ENCODE measurements at places on chromosomes 5 and 9.

DNA sequence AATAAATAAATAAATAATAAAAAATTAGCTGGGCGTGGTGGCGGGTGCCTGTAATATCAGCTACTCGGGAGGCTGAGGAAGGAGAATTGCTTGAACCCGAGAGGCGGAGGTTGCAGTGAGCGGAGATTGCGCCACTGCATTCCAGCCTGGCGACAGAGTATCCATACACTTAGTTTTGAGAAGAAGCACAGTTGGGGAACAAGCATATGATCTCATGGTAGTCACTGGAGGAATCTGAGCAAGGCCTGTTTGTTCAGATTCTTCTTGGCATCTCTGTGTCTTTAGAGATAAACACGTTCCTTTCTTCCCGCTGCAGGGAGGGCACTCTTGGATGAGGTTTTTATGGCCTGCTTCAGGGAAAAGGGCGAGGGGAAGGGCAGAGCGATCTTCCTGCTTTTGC is 15.6 kb upstream of the DENND1A start:
- DNase-seq, result no peak

GRCh38 chr9:111271047-111271446 is 59.0 kb downstream of the OR2K2 start:
- DNase-seq, result no peak

GRCh38 chr9:7363777-7364477 is 435.7 kb downstream of the DMAC1 start:
- no peak for DNase-seq

- DNase-seq, result no peak
Observed at GRCh38 chr9:121281614-121282276, 13.8 kb downstream of the GSN start.

- no peak for DNase-seq
Observed at GRCh38 chr5:170268884-170269283, 28.7 kb downstream of the LCP2 start.

DNA sequence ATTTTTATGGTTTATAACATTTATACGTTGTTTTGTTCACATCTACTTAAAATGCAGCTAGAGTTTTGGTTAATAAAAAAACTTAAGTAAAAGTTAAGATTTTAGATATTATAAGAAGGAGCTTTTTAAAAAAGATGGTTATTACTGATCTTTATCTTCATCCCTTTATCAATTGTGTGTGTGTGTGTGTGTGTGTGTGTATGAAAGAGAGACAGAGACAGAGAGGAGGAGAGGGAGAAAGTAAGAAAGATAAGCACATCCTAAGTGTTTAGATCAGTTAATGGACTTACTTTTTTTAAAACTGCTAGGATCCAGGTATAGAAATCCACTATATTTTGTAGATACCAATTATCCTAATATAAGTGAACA is 45.8 kb upstream of the RICTOR start:
- no peak for DNase-seq

- DNase-seq, result no peak
Observed at GRCh38 chr5:139561655-139562451, 714 bp downstream of the UBE2D2 start.

DNA sequence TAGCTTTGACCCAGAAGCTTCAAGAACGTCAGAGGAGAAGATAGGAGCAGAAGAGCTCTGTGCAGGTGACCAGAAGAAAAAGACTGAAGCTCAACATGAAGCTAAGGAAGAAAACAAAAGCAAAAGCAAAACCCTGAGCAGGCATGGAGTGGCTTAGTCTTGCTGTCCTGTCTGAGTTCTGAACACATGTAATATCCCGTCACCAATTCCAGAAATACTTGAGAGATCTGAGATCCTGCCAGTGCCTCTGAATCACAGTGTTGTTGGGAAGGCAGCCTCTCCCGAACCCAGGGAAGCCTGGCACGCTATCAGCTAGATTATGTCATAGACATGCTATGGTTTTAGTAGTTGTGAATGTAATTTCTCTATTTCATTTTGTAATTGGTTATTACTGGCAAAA is 235.7 kb downstream of the ICE1 start:
- DNase-seq, result no peak

DNA sequence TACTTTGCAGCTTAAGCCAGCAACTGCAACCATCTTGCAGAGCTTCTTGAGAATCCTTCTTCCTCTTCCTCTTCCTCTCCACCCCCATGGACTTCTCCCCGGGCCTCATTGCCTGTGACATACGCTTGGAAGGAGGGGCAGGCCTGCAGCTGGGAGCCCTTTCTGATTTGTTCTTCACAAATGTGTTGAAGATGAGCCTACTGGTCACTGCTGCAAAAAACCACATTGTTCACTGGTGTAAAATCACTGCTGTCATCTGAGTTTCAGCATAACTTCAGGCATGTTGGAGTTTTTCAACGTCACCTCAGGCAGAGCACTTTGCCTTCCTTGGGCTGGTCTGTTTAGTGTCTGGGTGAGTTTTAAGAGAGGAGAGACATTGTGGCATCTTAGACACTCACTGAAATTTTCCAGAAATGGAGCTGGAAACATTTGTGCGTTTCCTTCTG is 7.9 kb downstream of the TJP2 start:
- no peak for DNase-seq

DNA sequence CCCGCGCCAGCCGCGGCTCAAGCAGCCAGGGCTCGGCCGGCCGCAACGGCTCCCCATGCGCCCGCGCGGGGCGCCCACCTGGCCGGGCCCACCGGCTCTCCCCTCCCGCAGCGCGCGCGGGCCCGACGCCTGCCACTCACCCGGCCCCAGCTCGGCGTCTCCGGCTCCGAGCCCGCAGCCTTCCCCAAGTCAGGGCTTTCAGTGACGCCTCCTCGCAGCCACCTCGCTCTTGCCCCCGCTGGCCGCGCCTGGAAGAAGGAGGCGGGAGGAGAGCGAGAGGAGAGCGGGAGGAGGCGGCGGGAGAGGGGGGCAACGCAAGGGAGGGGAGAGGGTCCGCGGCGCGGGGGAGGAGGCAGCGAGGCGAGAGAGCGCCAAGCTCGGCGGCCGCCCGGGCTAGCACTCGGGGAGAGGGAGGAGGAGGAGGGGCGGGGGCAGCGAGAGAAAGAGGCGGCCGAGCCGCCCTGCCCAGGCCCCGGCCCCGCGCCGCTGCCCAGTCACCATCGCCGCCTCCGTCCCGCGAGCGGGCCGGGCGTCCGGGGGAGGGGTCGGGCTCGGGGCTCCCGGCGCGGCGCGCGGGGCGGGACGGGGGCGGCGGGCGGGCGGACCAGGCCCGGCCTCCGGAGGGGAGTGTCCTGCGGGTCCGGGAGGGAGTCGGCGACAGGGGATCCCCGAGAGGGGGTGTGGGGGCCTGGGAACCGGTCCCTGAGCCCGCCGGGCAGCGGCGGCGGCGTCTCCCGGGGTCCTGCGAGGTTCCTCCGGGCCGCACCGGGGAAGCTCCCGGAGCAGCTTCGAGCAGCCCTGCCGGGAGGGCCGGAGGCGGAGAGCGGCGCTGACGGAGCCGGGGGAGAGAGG is at the start of gene LHFPL2:
LHFPL2 (minus strand) TSS at position 414 of the 852 bp plus-strand sequence. CDS start 138,559 bp downstream, outside the sequence.
- peak; percentile 30 for DNase-seq
